Mammary epithelial cell (primary cell): ENCODE measurements at places on chromosomes 2 and 18. TPM values are rescaled to one million over a fixed set of nuclear protein-coding genes. Genes with fewer than 3 reads are reported as not detected.

POTEI gene
- polyA plus RNA-seq: 0.01 TPM

FNDC4 gene
- polyA plus RNA-seq: 27.8 TPM

ZNF513 gene
- polyA plus RNA-seq: 8.4 TPM

VWA3B gene
- polyA plus RNA-seq: 0.16 TPM

DNA sequence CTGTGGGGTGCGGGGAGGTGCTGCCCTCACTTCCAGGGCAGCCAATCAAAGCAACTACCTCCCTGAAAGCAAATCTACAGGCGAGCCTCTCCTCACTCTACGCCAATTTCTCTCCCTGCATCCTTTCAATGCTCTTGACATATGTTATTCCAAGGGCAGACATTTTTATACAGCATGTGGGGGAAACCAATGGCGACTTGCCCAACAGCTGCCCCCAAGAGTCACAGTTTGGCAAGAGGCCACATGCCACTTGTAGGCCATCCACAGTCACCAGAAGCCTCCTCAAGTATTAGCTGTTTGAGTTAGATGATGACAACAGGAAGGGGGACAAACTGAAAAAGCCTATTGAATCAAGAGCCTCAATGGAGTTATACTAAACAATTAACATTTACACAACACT lies 114.6 kb downstream of the MYO5B start:
- DNase-seq: no peak
- H3K4me3 ChIP-seq: no peak overlapping the region
- H3K27ac ChIP-seq: peak overlapping the region; percentile 92
- no peaks in the 10 kb centered on the region for H3K27me3 ChIP-seq
